Stimulated activated naive B cell treated with anti-CD40 and anti-IgM and Interleukin-4, amounts not matched to agents 10 μg/mL and 1 μg/mL and 100 μg/mL, for 72 hours (primary cell): ENCODE measurements at places on chromosomes 12 and 14.

GRCh38 chr12:96919510-96920210 is 12.6 kb downstream of the NEDD1 start:
- DNase-seq, result no peak

DNA sequence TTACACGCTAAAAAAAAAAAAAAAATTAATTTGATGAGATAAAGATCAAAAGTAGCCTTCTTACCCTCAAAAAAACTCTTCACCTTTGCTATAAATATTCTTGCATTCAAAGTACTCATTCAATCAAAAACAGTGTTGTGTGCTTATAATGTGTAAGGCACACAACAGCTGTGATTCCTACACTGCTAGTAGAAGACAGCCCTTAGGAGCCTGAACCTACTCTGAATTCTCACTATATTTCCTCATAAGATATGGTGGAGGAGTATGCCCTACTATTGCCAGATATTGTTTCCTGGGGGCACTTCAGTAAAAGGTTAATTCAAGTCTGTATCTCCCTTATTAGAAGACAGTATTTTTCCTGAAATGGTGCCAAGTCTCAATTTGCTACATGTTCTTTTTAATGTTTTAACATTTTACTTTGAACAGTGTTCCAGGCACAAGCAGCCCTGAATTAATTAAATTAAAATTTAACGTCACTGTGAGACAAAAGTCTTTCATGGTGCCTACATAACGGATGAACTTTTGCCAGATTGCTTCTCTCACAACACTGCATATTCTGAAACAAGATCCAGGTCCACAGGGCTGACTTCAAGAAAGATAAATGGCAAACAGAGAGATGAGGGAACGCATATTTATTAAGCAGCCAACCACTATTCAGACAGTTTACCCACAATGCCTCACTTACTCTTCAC is 19.3 kb downstream of the PPP2R5E start:
- no peak for DNase-seq

- no peak for DNase-seq
These were observed 2.5 kb downstream of the FAM222A start for GRCh38 chr12:109716092-109716479.

DNA sequence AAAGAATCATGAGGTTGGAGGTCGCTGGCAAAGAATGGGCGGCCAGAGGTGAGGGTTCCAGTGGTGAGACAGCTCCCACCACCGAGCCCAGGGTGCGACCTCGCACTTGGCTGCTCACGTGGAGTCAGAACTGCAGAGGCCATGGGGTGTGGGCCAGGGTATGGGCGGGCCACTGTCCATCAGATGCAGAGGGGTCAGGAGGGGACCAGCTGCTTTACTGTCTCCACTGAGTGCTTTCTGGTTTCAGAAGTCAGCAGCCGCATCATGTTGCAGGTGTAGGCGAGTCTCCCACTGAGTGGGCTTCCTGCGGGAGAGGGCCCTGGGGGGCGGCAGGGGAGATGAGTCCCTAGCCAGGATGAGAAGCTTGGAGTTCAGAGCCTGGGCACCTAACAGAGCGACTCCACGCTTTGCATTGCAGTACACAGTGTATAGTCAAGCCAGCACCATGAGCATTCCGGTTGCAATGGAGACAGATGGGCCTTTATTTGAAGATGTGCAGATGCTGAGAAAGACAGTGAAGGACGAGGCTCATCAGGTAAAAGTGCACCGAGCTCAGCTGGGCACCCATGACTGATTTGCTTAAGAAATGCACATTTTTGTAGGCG is 46.9 kb upstream of the DYNC1H1 start:
- no peak for DNase-seq

DNA sequence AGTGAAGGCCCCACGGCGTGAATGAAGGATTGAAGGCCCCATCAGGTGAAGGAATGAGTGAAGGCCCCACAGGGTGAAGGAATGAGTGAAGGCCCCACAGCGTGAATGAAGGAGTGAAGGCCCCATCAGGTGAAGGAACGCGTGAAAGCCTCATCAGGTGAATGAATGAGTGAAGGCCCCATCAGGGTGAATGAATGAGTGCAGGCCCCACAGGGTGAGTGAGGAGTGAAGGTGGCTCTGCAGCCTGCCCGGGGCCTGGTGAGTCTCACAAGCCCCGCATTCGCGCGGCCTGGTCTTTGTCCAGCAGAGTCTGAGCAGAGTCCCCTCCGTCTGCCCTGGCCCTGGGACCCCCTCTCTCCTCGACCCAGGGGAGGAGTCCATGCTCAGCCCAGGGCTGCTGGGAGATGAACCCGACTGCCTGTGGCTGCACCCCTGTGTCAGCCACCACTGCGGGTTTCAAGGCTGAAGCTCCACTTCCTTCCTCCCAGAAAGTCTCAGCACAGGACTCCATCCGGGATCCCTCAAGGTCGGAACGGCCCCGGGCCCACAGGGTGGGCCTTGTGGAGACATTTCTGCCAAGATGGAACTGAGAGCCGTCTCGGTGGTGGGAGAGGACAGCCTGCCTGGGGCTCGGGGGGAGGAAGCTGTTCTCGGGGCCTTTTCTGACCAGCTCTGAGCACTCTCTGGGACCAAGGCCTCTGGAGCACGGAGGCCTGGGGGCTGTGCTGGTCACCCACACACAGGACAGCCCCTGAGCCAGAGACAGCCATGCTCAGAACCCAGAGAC is 37.4 kb upstream of the TMEM179 start:
- DNase-seq, result no peak

DNA sequence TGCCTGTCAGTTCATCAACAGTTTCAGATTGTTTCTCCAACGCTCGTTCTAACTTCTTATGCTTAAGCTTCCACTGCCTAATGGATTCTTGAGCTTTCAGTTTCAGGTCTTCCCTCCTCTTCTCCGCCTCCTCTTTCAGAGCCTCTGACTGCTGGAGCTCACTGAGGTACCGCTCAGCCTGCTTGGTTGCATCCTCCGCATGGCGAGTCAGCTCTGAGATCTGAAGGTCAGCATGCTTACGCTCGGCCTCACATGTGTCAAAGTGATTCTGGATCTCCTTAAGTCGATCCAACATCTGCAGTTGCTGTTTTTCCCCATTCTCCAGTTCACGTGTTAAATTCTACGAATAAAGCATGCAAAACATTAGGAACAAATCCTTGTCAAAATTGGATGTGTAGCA is 148.8 kb downstream of the CEP128 start:
- DNase-seq, result no peak

- no peak for DNase-seq
These were observed 237.8 kb upstream of the TBX3 start for GRCh38 chr12:114921781-114922180.

- no peak for DNase-seq
These were observed 477.7 kb upstream of the SYT1 start for GRCh38 chr12:78386871-78387270.

DNA sequence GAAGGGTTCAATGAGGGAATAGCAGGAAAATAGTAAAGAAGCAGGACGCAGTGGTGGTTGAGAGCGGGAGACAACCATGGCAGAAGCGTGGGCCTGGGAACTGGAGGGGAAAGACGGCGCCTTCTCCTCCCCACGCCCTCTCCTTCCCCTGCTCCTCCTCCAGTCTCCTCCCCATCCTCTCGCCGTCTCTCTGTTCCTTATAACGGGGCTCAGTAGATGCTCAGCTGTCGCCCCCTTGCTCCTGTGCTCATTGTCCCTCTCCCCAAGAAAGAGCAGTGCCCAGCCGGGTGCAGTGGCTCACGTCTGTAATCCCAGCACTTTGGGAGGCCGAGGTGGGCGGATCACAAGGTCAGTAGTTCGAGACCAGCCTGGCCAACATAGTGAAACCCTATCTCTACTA is 142.0 kb downstream of the BCL11B start:
- no peak for DNase-seq

DNA sequence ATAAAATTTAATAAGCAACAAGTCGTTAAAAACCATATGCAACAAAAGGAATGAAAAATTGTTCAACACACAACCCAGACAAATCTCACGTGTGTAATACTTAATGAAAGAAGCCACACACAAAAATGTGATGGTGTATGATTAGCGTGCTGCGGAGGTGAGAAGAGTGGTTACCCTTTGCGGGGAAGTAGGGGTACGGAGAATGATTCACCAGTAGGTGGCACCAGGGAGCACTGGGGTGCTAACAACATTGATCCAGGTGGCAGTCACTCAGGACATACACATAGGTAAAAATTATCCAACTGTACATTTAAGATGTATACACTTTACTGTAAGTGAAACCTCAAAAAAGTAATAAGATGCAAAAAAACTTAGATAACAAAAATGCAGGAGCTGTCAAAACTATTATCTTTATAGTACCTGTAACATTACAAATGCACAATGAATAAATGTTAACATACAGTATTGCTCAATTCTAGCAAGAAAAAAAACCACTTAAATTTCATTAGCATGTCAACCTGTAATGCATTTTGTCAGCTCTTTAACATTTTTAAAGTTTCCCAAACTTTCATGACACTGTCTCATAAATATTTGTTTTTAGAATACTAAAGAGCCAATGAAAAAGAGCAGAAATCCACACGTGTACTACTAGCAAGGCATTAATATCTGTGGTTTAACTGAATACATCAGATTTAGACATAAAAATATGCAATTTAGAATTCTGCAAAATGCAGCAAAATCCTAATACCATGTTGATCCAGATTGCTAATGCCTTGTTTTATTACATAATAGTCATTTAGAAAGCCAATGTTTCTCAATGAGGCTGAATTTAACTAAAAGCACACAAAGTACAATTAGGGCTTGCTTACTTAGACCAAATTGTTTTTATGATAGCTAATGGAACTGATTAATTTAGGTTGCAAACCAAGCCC is 46.7 kb downstream of the TMCC3 start:
- DNase-seq, result no peak

DNA sequence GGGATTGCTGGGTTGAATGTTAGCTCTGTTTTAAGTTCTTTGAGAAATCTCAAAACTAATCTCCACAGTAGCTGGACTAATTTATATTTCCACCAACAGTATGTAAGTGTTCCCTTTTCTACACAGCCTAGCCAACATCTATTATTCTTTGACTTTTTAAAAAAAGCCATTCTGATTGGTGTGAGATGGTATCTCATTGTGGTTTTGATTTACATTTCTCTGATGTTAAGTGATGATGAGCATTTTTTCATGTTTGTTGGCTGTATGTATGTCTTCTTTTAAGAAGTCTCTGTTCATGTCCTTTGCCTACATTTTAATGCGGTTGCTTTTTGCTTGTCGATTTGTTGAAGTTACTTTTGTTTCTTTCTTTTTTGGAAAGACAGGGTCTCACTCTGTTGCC is 301.1 kb upstream of the OR4E1 start:
- no peak for DNase-seq

GRCh38 chr12:15214851-15215601 is 6.2 kb downstream of the RERG start:
- no peak for DNase-seq

DNA sequence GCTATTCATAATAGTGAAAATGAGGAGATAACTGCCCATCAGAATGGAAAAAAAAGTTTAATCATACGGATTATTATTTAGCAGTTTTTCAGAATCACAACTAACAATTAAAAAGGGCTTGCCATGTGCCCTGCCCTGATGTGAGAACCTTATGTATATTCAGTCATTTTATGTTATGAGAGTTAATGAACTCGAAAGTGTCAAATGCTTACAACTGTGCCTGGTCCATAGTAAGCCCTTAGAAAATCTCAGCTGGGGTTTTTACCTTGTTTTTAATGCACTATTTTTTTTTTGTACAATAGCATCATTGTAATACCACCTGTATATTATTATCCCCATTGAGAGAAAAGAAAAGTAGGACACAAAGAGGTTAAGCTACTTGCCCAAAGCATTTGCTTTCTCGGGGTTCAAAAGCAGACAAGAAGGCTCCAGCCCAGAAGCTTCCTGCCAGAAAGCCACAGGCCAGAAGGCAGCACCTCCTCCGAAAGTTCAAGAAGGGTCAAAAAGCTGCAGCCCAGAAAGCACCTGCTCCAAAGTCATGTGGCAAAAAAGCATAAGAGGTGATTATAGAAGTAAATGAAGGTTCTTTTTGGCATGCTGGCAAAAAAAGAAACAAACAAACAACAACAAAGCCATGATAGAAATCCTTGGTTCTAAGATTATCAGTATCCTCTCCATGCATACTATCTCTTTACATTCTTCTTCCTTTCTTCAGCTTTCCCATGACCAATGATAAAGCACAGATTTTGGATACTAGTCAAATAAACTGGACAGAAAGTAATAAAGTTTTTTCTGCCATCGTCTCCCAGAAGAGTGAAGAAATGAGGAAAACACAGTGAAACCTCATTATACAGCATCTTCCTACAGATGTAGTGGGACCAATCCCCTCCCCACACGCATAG is 59.1 kb upstream of the NAP1L1 start:
- DNase-seq, result no peak

- DNase-seq, result no peak
These were observed 78.8 kb upstream of the FAR2 start for GRCh38 chr12:29070309-29070708.

- no peak for DNase-seq
These were observed 283.2 kb upstream of the TBX3 start for GRCh38 chr12:114967151-114967550.

DNA sequence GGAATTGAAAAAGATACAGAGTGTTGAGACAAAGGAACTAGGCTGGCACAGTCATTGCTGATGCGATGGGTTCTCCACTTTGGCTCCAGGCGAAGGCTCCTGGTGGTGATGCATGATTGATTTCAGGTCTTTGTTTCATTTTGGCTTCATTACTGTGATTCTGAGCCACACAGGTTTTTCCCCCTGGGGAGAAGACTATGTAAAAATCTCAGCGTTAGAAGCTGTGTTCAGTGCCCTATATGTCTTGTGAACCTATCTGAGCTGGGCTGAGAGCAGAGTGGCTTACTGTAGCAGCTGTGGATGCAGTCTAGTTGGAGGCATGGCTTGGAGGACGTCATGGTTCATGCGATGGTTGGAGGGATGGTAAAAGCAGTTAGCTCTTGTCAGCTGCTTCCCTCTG is 54.0 kb downstream of the GPATCH2L start:
- no peak for DNase-seq

GRCh38 chr12:67634303-67634761 is 14.2 kb upstream of the DYRK2 start:
- no peak for DNase-seq

DNA sequence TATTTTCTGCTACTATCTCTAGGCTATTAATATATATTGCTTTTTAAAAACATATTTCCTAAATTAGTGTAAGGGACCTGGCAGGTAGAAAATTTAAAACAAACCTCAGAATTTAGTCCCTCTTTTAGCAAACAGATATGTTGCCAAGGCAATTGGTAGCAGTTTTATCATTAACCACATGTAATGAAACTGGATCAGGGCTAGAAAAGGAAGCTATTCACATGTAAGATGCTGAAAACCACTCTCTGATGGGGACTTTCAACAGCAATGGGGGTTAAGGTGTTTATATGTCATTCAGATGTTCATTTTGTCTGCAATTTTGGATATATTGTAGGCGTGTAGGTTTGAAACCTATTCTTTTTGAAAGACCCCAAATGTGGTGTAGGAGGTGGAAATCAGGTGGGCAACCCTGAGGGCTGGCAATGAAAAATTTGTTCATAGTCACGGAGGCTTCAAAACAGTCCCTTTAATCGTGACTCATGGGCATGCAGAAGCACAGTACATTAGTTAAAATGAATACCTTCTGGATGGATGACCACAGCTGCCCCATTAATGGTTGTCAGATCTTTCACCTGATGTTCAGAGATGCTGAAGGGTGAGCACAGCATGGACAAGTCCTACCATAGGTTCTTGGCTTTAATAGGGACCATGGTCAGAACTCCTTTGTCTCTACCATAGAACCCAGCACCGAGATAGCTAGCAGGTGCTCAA is 5.9 kb upstream of the PKP2 start:
- no peak for DNase-seq

GRCh38 chr12:1936406-1937320 is 18.2 kb upstream of the CACNA2D4 start:
- DNase-seq, result no peak

GRCh38 chr14:101705733-101706508 is 55.6 kb upstream of the PPP2R5C start:
- peak; percentile 26 for DNase-seq
